Adipocyte (in vitro differentiated cells): ENCODE measurements at places on chromosomes 12 and 14.

DNA sequence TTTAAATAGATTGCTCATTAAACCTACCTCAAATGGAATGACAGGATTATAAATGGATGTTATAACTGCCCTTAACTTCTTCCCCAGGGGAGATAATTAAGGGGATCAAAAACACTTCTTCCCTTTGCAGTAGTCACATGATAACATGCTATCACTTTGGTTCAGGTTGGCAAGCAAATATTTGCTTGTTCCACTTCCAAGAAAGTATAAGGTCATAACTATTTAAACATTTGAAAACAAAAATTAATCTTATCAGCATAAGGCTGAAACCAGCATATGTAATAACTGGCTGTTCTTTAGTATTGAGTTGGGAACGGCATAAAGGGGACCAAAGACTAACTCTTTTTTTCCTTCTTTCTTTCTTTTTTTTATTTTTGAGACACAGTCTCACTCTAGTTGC lies 2.4 kb upstream of the LYZ start:
- no peak for DNase-seq

DNA sequence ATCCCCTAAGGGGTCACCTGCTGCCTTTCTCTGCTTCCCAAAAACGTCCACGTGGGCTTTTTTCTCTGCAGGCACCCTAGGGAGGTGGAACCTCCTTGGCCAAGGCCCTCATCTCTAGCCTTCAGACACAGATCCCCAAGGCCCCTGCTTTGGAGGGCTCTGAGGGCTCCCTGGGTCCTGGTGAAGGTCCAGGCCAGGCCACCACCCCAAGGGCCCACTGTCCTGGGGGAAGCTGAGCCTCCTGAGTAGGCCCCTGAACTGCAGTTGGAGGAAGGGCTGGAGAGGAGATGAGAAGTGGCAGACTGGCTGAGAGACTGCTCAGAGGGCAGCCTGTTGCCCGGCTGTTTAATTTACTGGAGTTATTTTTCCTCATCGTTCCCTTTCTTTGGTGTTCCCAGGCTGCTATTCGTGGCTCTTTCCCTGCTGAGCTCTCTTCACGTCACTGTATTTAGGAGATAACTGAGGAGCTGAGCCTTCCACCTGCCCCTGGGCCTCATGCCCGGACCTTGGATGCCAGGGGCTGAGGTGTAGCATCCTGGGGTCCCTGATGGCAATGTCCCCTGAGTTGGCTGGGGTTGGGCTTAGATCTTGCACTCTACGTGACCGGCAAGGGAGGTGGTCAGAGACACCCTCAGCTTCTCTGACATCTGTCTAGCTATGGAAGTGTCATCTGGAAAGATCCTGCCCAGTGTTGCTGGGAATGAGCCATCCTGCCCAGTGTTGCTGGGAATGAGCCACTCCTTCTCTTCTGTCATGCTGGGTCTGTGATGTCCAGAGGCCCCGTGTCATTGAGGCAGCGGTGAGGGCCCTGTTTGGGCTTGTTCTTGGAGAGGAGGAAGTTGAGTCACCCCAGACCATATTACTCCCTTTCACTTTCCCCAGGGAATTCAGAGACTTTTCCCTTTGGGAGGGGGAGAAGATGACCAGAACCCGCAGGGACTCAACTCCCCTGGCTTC lies 139.8 kb downstream of the TSPAN9 start:
- DNase-seq, result peak; percentile 40

DNA sequence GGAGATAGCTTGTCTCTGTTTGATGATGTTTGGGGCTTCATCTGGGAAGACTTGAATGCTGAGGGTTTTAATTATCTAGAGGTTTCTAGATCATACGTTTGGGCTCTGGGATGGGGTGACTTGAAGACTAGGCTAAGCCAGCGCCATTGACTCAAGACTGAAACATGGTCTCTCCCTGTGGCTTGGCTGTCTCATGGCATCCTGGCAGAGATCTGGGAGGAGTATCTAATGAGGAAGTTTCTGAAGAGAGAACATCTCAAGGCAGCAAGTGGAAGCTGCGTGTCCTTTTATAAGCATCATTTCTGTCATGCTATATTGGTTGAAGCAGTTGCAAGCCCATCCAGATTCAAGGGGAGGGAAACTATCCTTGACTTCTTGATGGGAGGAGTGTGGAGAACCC lies 104.8 kb downstream of the UNC79 start:
- DNase-seq, result no peak

- DNase-seq, result no peak
Measured at GRCh38 chr12:92003701-92004100, 141.9 kb downstream of the BTG1 start.

- no peak for DNase-seq
Measured at GRCh38 chr14:100880271-100881101, 23.0 kb downstream of the RTL1 start.

- peak; percentile 54 for DNase-seq
Measured at GRCh38 chr14:86543521-86543920, 1013.6 kb downstream of the FLRT2 start.

DNA sequence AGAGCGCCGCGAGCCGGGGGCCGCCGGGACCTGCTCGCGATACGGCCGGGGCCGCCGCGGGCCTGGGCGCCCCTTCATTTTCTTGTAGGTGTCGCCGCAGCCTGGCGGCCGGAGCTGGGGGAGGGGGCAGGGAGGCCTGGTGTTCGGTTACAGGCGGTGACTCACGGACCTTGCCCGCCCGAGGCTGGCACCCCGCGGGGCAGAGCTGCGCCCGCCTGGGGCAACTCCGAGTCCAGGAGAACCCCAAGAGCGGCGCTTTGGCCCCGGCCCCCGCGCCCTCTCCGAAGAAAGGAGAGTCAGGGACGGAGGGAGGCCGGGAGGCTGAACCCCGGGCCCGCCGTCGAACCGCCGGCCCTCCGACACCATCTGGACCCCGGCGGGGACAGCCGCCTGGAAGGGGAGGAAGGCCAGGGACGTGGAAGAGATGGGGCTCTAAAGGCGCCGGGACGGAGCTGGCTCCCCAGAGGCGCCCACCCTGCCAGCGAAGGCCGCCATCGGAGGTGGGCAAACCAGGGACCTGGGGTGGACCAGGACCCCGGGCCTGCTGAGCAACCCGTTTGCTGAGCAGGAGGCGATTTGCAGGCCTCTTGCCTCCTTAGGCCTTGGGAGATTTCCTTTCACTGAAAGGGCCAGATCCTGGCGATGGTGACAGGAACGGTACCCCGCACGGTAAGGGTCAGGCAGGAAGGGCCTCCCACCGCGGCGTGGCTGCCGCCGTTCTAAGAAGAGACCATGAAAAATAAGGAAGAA lies 843 bp upstream of the NUAK1 start:
- DNase-seq, result peak; percentile 90
